ENCODE measurements at places on chromosomes 2 and 18. TPM values are rescaled to one million over a fixed set of nuclear protein-coding genes. Genes with fewer than 3 reads are reported as not detected.

The KRTCAP3 gene
- 29.4 TPM for total RNA-seq

The SELENOI gene
- 24.7 TPM for total RNA-seq

The LRP2 gene
- total RNA-seq, result not detected

The C2orf72 gene
- not detected for total RNA-seq

The SERPINB10 gene
- 0.08 TPM for total RNA-seq

The TMEM87B gene
- total RNA-seq, result 21.6 TPM

The C2orf66 gene
- total RNA-seq, result not detected

The CPO gene
- total RNA-seq, result not detected

The FBLN7 gene
- 0.23 TPM for total RNA-seq

The SERPINB12 gene
- not detected for total RNA-seq

The MYCN gene
- not detected for total RNA-seq

The KLHL29 gene
- 7.0 TPM for total RNA-seq

The SPHKAP gene
- not detected for total RNA-seq

The ARHGAP28 gene
- 0.99 TPM for total RNA-seq

The RPL31 gene
- total RNA-seq, result 1,637 TPM

The PRKAG3 gene
- total RNA-seq, result not detected

The AOX1 gene
- 17.5 TPM for total RNA-seq

The CRIM1 gene
- total RNA-seq, result 86.2 TPM

The PID1 gene
- total RNA-seq, result 9.6 TPM

The PAX8 gene
- 3.7 TPM for total RNA-seq

The BMPR2 gene
- total RNA-seq, result 13.7 TPM

The MOCOS gene
- 7.9 TPM for total RNA-seq

The FAM124B gene
- total RNA-seq, result not detected
